Small intestine (tissue), 16 donors: ENCODE measurements at places on chromosomes 3 and 15. TPM values are rescaled to one million over a fixed set of nuclear protein-coding genes. Genes with fewer than 3 reads are reported as not detected.

DNA sequence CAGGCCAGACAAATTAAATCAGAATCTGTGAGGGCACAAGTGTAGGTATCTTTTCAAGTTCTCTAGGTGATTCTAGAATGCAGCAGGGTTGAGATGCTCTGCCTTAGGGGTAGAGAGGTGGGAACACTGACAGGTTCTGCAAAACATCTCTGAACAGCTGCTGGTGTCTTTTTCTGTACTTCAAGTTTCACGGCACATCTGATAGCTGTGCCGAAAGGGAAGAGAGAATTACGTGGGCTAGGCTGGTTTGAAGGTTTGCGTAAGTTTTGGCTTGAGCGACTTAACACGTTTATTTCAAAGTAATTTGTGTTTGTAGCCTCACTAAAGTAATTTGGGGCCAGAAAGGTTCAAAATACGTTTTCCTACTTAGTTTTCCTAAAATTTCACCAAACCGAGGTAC is 22.5 kb downstream of the PXK start:
- no peak for DNase-seq

Gene PLSCR2
- not detected for polyA plus RNA-seq

Gene GREM1
- polyA plus RNA-seq = 0.22 TPM

Gene TOPAZ1
- polyA plus RNA-seq = not detected
